ENCODE measurements at places on chromosomes 1 and 21. TPM values are rescaled to one million over a fixed set of nuclear protein-coding genes. Genes with fewer than 3 reads are reported as not detected.

DNA sequence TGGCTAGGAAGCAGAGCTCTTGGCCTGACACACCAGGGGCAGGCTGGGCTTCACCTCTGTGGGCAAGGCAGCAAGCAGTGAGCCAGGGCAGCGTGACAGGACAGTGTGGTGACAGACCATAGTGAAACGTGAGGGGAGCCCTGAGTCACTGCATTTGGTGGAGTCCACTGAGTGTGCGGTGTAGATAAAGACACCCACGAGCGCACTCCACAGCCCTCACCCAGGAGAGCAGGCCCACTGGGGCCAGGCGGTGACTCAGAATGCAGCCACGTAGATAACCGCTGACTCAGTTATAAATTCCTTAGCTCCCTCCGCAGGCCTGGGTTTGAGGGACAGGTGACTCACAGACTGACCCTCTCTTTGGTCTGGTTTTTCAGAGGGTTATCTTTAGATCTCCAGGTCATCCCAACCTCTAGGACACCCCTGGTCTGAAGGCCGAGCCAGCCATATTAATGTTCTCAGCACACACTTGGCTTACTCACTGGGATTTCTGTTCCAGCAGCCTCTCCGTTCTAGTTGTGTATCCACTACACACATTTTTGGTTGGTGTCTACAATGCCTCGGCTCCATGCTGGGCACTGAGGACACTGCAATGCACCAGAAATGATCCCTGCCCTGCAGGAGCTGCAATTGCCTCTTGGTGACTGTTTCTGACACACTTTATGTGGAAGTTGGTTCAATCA lies 90.2 kb upstream of the TSPAN2 start:
- no peak overlapping the region for H3K27ac ChIP-seq
- no peak for DNase-seq
- H3K36me3 ChIP-seq: 0 out of 2 replicates have a peak, but pooled peaks cover 4% of the 10 kb centered on the region
- no peaks in the 10 kb centered on the region for H3K4me1 ChIP-seq
- no peak overlapping the region for H3K4me3 ChIP-seq

- no peak for DNase-seq
- no peak overlapping the region for H3K4me3 ChIP-seq
- H3K27me3 ChIP-seq: no peaks in the 10 kb centered on the region
- H3K4me1 ChIP-seq: no peaks in the 10 kb centered on the region
- peaks cover 10% of the 10 kb centered on the region for H3K36me3 ChIP-seq
These were observed 30.5 kb downstream of the TMEM53 start for GRCh38 chr1:44643721-44644334.

GRCh38 chr1:89610457-89611011 lies 22.4 kb upstream of the LRRC8C start:
- DNase-seq: no peak
- no peaks in the 10 kb centered on the region for H3K36me3 ChIP-seq
- H3K27me3 ChIP-seq: no peaks in the 10 kb centered on the region
- no peak overlapping the region for H3K27ac ChIP-seq
- H3K4me1 ChIP-seq: no peaks in the 10 kb centered on the region
- H3K4me3 ChIP-seq: no peak overlapping the region

- no peaks in the 10 kb centered on the region for H3K27me3 ChIP-seq
- peak overlapping the region; percentile 4 for H3K4me3 ChIP-seq
- peaks cover 4% of the 10 kb centered on the region for H3K4me1 ChIP-seq
- H3K27ac ChIP-seq: no peak overlapping the region
- H3K36me3 ChIP-seq: peaks cover 8% of the 10 kb centered on the region
These were observed 2.7 kb downstream of the CDC14A start for GRCh38 chr1:100354971-100355394.

DNA sequence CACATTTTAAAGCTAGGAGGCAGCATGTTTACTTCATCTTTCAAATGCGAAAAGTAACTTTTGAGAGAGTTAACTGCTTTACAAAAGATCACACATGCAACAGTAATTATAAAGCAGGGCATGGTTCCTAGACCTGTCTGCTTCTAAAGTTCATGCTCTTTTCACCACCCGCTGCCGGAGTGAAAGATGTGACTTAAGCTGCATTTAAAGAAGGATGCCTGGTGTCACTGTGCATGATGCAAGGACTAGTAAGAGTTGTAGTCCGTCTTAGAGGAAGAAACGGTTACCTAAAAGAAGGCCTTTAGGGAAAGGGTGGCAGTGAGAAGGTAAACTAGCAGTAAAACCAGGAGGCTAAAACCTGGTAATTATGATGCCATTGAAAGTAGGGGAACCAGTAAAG lies 1689.1 kb downstream of the KCNT2 start:
- no peaks in the 10 kb centered on the region for H3K4me1 ChIP-seq
- no peak overlapping the region for H3K4me3 ChIP-seq
- DNase-seq: no peak
- H3K27ac ChIP-seq: no peak overlapping the region

Gene SLC25A34
- 1.5 TPM for total RNA-seq

DNA sequence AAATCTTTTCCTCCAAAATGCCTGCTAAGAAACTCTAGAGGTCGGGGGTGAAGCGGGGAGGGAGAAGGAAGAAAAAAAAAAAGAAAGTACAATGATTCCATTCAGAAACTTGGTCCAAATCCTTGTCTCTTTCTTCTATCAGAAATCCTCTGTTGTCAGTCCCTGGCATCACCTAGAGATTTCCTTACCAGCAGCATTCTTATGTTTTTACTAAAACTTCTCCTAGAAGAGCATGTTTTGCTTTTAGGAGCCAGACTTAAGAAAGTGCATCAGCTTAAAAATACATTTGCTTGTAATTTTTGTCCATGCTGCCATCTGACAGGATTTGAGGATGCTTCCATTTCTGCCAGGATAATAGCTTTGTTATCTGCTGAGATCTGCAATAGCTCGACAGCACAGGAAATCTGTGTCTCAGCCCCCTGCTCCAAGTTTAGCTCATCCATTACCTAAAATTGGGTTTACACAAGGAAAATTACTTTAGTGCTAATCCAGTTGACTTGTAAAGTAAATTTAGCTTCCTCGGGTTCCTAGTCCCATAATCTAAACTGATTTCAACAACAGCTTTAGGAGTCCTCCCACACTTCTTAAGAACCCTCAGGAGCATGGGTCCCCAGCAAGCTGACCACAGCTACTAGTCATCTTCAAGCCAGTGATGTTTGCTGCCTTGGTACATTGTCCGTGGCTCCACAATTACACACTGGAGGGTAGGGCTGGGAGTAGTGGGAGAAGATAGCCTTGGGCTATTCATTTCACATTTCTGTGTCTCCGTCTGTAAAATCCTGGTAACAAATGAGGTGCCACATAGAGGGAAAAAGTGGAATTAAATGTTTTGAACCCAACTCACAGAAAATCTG lies 92.3 kb upstream of the UBE2U start:
- no peak overlapping the region for H3K27ac ChIP-seq
- no peaks in the 10 kb centered on the region for H3K36me3 ChIP-seq
- no peaks in the 10 kb centered on the region for H3K27me3 ChIP-seq

Gene TMPRSS15
- not detected for total RNA-seq

Gene PRAMEF20
- total RNA-seq: not detected

GRCh38 chr1:83097715-83098114 lies 901.2 kb downstream of the TTLL7 start:
- no peaks in the 10 kb centered on the region for H3K4me1 ChIP-seq
- no peaks in the 10 kb centered on the region for H3K27me3 ChIP-seq
- H3K27ac ChIP-seq: no peak overlapping the region
- peaks cover 3% of the 10 kb centered on the region for H3K36me3 ChIP-seq

DNA sequence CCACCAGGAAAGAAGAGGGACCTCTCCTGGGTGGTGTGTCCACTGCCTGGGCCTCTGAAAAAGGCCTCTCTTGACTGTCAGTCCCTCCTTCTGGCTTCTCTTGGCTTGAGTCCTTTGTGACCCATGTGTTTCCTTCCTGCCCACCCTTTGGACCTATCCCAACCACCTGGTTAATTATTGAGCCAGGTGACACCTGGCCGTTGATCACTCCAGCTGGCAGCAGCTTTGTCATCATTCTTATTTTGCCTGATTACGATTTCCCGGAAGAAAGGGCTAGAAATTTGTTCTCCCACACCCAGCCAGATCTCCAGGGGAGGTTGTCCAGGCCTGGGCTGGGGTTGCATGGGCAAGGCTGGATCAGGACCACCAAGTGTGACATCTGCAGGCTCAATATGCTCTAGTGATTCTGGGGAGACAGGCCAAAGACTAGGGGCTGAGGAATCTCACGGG lies 24.8 kb downstream of the CSF1 start:
- no peaks in the 10 kb centered on the region for H3K27me3 ChIP-seq
- H3K36me3 ChIP-seq: peaks cover 5% of the 10 kb centered on the region
- no peaks in the 10 kb centered on the region for H3K4me1 ChIP-seq
- DNase-seq: no peak

DNA sequence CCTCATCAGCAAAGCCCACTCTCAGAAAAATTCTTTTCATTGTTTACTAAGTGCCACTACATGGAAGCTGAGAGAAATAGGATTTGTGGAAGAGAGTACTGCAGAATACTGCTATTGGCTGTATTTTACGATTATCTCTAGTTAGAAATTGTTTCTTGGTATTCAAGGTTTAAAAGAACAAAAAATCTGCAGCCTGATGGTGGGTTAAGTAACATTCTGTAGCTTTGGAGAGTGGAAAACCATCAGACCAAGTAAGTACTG lies 27.3 kb downstream of the PTTG1IP start:
- no peaks in the 10 kb centered on the region for H3K27me3 ChIP-seq
- peak overlapping the region; percentile 67 for H3K4me3 ChIP-seq
- peaks cover 11% of the 10 kb centered on the region for H3K36me3 ChIP-seq
- no peak for DNase-seq
- H3K27ac ChIP-seq: no peak overlapping the region

DNA sequence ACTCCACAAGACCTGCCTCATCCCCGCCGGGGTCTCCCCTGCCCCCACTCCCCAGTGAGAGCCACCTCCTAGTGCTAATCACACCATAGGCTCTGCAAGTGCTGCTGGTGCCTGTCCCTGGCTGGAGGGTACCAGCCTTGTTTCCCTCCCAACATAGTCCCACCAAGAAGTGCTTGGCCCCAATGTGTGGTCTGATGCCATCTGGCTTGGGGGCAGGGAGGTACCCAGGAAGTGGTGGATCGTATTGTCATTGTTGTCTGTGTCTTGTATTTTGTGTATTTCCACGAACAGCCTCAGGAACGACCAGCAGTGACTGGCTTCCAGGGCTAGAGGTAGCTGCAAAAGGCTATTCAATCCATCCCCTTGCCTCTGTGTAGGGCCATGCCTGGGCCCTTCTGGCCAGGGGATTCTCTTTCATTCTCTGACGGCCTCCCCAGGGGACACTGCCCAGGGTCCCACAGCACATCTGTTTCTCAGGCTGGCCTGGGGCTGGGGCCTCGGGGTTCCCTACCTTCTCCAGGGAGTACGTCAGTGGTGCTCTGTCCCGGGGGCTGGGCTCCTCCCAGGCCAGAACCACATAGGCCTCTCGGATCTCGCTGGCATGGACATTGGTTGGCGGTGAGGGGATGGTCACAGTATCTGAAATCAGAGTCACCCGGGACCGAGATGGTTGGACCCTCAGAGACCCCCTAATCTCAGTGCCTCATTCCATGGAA lies 22.8 kb downstream of the MYOM3 start:
- H3K36me3 ChIP-seq: no peaks in the 10 kb centered on the region
- no peaks in the 10 kb centered on the region for H3K27me3 ChIP-seq
- DNase-seq: no peak
- no peak overlapping the region for H3K27ac ChIP-seq

GRCh38 chr1:209229494-209230061 lies 353.9 kb upstream of the CAMK1G start:
- H3K27ac ChIP-seq: no peak overlapping the region
- peaks cover 13% of the 10 kb centered on the region for H3K36me3 ChIP-seq
- no peak for DNase-seq
- no peaks in the 10 kb centered on the region for H3K27me3 ChIP-seq
- no peak overlapping the region for H3K4me3 ChIP-seq
- H3K4me1 ChIP-seq: no peaks in the 10 kb centered on the region

Gene DISP3
- total RNA-seq: 3.5 TPM

DNA sequence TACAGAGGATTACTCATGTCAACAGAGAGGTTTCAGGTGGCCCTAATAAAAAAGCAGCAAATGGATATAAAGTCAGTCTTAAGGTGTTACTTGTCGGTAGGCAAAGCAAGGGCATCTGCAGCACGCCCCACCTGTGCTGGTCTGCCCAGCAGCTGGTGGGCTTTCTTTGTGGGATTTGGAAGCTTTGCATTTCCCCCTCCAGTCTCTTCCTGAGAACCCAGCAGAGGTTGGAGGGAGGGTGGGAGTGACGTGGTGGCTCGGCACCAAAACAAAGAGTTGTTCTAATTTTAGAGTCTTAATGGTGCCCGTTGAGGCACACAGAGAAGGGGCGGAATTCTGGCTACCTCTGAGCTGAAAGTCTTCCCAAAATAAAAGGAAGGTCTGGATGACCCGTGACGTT lies 4.8 kb upstream of the PCBP3 start:
- DNase-seq: no peak
- no peaks in the 10 kb centered on the region for H3K36me3 ChIP-seq
- H3K27me3 ChIP-seq: no peaks in the 10 kb centered on the region
- H3K4me3 ChIP-seq: no peak overlapping the region
- H3K4me1 ChIP-seq: no peaks in the 10 kb centered on the region
- H3K27ac ChIP-seq: no peak overlapping the region

GRCh38 chr1:117629625-117630422 lies 24.0 kb downstream of the TENT5C start:
- H3K4me3 ChIP-seq: no peak overlapping the region
- no peaks in the 10 kb centered on the region for H3K27me3 ChIP-seq
- no peaks in the 10 kb centered on the region for H3K36me3 ChIP-seq
- H3K4me1 ChIP-seq: peaks cover 2% of the 10 kb centered on the region
- H3K27ac ChIP-seq: no peak overlapping the region
- DNase-seq: no peak

Gene S100B
- total RNA-seq: 0.53 TPM

Gene TMCO2
- total RNA-seq: not detected

GRCh38 chr1:21779613-21780521 lies 3.1 kb downstream of the USP48 start:
- no peak overlapping the region for H3K27ac ChIP-seq
- H3K4me1 ChIP-seq: no peaks in the 10 kb centered on the region
- peak overlapping the region; percentile 64 for H3K4me3 ChIP-seq
- no peak for DNase-seq
- peaks cover 14% of the 10 kb centered on the region for H3K36me3 ChIP-seq

GRCh38 chr1:202213361-202214088 lies 19.9 kb downstream of the LGR6 start:
- H3K27me3 ChIP-seq: no peaks in the 10 kb centered on the region
- DNase-seq: peak; percentile 87
- no peak overlapping the region for H3K27ac ChIP-seq
- no peaks in the 10 kb centered on the region for H3K36me3 ChIP-seq
- peak overlapping the region; percentile 85 for H3K4me3 ChIP-seq
- no peaks in the 10 kb centered on the region for H3K4me1 ChIP-seq
